Ovary (tissue), 10 donors: ENCODE measurements at places on chromosomes 11 and 22. TPM values are rescaled to one million over a fixed set of nuclear protein-coding genes. Genes with fewer than 3 reads are reported as not detected.

DNA sequence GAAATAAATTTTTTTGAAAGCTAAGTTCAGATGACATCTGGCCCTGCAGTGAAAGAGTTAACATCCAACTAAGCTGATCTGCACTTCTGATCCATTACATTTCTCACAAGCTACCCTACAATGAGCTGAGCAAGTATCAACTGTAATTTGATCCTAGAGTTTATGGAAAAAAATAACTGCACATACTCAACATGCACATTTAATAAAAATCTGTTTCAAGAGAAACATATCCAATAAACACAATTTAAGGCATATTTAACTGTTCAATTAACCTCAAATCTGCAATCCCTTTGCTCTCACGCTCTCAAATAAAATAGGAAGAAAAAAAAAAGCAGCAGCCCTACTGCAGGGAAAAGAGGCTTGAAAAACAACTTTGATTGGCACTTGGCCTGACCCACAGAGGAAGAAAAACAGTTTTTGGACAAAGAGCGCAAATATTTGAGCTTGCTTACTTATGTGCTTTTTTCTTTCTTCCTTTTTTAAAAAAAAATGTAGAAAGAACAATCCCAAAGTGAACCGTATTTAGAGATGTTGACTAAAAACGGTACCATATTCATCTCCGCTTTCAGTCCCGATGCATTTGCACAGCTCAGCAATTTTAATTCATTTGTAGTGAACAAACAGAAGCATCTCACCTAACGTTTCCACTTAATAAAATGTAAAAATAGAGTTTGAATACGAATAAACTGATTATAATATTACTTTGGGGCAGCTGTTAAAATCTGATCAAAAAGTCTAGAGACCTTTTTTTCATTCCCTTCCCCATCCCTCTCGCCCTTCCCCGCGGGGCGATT, 1.6 kb downstream of the SESN3 start:
- no peak overlapping the region for H3K27ac ChIP-seq
- H3K36me3 ChIP-seq: no peaks in the 10 kb centered on the region
- peak overlapping the region; percentile 89 for H3K4me3 ChIP-seq
- H3K27me3 ChIP-seq: no peaks in the 10 kb centered on the region
- H3K4me1 ChIP-seq: peaks cover 3% of the 10 kb centered on the region

Gene PNPLA3
- total RNA-seq: 4.1 TPM

- no peaks in the 10 kb centered on the region for H3K4me1 ChIP-seq
- H3K27me3 ChIP-seq: no peaks in the 10 kb centered on the region
- H3K36me3 ChIP-seq: no peaks in the 10 kb centered on the region
- no peak overlapping the region for H3K4me3 ChIP-seq
- no peak overlapping the region for H3K27ac ChIP-seq
- no peak for DNase-seq
Observed at GRCh38 chr11:134363592-134363991, 31.8 kb downstream of the GLB1L2 start.

Gene MAJIN
- total RNA-seq: not detected
